Activated T-helper 17 cell treated with anti-CD3 and anti-CD28 coated beads, Interleukin-2, amount 50 U/mL, for 72 hours (primary cell): ENCODE measurements at places on chromosomes 12 and 14. TPM values are rescaled to one million over a fixed set of nuclear protein-coding genes. Genes with fewer than 3 reads are reported as not detected.

DNA sequence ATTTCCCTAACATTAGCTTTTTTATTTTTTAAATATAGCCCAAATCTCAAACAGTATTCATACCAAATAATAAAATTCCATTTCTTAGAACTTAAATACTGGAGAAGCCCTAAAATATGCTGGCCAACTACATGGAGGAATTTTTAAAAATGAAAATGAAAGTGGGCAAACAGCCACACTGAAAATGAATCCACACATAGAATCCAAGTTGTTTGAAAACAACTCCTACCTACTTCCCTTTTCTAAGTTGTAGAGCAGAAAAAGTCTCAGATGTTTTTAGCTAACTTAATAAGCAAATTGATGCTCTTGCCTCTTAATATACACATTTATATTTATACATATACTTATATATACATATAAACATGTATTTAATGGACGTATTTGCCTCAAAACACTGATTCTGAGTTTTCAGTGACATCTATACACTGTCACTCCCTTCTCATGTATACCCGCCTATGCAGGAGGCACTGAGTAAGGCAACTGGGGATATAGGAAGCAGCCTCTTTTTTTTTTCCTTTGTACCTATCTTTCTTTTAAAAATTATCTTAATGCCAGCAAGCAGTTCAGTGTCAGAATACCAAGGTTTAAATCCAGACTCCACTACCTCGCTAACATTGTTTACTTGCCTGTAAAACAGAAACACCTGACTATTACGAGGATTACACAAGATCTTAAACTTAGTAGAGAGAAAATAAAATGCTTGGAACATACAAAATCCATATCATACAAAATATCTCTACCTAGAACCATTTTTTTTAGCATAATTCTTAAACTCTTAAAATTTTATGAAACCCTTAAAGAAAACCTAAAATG lies 13.3 kb downstream of the DICER1 start:
- no peak for ATAC-seq

GRCh38 chr14:91754819-91755218 lies 22.9 kb upstream of the CATSPERB start:
- no peak for ATAC-seq

GRCh38 chr12:104835317-104835716 lies 122.8 kb downstream of the SLC41A2 start:
- ATAC-seq, result no peak

Gene LBHD2
- total RNA-seq, result not detected

Gene PLCZ1
- not detected for total RNA-seq

DNA sequence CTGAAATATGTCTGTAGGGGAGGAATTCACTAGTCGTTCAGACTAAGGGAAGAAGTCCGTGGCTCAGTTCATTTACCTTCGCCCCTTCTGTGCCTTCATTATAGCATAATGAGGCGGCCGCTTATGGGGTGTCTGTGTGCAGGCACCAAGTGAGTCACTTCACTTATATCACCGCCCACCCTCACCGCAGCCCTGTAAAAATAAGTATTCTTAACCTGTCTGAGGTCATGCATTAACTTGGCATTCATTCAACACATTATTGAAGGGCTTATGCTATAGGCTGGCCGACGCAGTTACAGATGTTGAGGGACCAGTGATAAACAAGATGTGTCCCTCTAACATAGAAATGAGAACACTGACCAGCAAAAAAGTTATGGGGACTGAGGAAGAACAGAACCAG lies 47.7 kb upstream of the PTCSC3 start:
- no peak for ATAC-seq

GRCh38 chr14:69662636-69663299 lies 51.4 kb downstream of the SUSD6 start:
- no peak for ATAC-seq

GRCh38 chr12:123056053-123056452 lies 75.6 kb downstream of the ARL6IP4 start:
- no peak for ATAC-seq

Gene KIF26A
- total RNA-seq, result 1.1 TPM

Gene SLC6A12
- not detected for total RNA-seq

GRCh38 chr14:28774764-28775735 lies 8.5 kb downstream of the FOXG1 start:
- ATAC-seq, result no peak

Gene C12orf56
- not detected for total RNA-seq

Gene TCL1B
- not detected for total RNA-seq

DNA sequence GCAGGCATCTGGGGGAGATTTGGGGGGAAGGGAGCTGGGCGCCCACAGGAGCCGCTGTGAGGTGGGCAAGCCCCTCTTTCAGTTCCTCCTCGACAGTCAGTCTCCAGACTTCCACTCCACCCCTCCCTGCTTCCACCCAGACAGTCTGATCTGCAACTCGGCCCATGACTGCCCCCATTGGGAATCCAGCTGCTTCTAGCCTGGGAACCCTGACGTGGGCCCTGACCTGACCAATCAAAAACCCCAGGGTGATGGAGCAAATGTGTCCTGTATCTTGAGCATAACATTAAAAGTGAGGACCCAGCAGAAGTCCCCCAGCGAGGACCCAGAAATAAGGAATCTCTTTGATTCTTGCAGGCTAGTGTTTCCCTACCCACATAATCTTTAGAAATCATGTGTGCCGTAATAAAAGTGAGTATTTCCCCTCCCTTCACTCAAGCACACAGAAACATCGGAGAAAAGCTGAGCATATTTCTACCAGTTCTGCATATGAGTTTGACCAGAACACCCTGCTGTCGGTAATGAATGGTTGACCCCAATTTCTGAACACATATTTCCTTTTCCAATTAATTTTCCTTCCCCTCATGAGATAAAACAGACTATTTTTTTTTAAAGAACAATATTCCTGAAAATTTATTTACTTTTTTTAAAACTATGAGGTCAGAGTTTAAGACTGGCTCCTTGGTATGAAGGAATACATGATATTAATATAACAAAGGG lies 6.4 kb downstream of the SSH1 start:
- ATAC-seq, result no peak

DNA sequence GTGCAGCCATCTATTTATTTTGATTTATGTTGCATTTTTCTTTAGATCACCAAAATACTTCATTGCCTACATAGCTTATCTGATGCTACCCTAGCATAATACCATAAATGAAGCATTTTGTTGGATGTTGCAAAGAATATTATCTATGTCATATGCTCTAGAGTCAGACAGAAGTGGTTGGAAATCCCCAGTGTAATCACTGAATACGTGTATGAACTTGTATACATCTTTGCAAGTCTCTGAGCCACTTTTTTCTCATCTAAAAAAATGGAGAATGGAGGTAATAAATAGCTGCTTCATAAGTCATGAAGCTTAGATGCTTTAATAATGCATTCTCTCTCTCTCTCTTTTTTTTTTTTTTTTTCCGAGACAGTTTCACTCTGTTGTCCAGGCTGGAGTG lies 18.5 kb downstream of the EVL start:
- ATAC-seq, result no peak

- no peak for ATAC-seq
These were observed 637.8 kb downstream of the DIO2 start for GRCh38 chr14:79573486-79573885.

DNA sequence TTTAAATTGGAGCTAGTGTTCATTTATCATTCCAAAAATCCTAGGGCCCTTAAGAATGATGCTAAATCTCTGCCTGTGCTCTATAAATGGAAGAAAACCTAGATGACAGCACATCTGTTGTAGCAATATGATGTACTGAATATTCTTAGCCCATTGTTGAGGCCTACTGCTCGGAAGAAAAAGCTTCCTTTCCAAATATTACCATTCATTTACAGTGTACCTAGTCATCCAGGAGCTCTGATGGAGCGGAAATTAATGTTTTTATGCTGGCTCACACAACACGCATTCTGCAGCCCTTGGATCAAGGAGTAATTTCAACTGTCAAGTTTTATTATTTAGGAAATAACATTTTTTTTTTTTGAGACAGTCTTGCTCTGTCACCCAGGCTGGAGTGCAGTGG lies 77.4 kb downstream of the EML1 start:
- ATAC-seq, result no peak

DNA sequence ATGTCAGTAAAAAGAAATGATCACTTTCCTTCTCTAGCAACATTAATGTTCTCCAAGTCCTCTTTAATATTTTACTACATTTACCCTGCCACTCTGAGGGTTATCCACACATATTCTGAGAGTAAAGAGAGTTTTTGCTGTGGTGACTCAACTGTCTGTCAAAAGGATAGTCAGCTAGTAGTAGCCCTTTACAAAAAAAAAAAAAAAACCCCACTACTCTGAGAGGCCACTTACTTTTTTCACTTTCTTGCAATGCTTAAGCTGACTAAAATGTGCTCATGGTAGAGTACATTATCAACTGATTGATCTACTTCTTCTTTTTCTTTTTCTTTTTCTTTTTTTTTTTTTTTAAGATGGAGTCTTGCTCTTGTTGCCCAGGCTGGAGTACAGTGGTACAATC lies 27.6 kb upstream of the PPM1A start:
- no peak for ATAC-seq

Gene SIX4
- total RNA-seq, result not detected

GRCh38 chr12:49868449-49868848 lies 25.5 kb upstream of the BCDIN3D start:
- ATAC-seq, result no peak

Gene GNPTAB
- 29.8 TPM for total RNA-seq
